ENCODE measurements at places on chromosomes 6 and 20.

DNA sequence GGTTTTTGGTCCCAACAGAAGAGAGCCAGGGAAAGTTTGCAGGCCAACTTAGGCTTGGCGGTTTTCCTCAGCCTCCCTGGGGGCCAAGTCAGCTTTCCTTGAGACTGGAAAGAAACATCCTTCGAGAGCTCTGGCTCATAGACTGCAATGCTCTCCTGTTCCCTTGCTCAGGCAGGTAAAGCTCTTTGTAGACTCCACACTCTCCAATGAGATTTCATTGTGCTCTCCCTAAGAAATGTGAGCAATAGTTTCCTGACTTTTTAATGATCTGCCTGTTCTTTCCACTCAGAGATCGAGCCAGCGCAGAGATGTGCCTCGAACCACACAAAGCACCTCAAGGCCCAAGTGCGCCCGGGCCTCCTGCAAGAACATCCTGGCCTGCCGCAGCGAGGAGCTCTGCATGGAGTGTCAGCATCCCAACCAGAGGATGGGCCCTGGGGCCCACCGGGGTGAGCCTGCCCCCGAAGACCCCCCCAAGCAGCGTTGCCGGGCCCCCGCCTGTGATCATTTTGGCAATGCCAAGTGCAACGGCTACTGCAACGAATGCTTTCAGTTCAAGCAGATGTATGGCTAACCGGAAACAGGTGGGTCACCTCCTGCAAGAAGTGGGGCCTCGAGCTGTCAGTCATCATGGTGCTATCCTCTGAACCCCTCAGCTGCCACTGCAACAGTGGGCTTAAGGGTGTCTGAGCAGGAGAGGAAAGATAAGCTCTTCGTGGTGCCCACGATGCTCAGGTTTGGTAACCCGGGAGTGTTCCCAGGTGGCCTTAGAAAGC is 13.9 kb downstream of the TNFAIP3 start:
- DNase-seq, result no peak

GRCh38 chr20:40811660-40812414 is 122.8 kb upstream of the MAFB start:
- DNase-seq, result no peak

GRCh38 chr20:45440424-45440823 is 24.5 kb downstream of the PIGT start:
- no peak for DNase-seq

DNA sequence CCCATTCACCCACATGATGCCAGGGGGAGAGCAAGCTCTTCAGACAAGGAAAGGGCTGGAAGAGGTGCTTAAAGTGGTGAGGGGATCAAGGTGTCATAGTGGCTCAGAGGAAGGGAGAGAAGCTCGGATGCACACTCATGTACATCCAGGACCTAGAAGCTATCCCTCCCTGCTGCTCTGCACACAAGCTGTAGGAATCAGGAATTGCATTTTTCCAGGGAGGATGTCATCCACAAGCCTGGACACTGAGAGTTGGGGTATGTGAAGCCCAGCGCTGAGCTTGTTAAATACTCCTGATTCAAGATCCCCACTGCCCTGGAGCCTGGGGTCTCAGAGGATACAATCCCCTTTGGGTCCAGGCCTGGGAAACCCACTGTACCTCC is 85.8 kb upstream of the CCDC167 start:
- DNase-seq, result no peak

DNA sequence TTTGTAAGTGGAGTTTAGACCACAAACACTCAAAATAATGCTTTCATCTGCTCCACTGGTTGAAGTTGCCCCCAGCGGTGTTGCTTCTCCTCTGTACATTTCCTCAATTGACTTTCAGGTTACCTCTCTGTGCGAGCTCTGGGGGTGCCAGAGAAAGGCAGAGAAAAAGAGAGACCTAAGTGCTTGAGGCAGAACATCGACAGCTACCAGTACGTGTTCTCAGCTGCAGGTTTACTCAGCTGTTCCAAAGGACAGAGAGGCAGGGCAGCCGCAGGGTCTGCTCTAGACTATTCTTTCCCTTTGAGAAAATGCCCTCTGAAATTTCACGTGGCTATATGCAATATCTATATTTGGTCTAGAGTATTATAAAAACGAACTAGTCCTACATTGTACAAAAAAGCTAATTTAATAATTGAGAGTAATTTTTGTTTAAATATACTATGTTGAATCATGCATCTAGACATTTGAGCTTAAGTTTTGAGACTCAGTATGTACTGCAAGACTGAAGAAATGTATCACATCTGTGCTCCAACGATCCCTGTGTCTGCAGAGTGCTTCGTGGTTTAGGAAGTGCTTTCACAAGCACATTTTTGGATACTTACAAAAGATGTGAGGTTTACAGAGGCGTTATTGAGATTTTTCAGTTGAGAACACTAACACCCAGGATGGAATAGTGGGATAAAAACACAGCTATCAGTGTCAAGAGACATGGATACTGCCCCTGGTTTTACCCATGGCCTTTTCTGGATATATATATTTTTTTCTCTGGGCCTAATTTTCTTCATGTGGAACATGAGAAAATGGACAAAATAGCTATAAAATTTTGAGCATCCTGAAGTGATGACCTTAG is 453.6 kb upstream of the FLRT3 start:
- no peak for DNase-seq

GRCh38 chr6:3045777-3046176 is 22.5 kb upstream of the RIPK1 start:
- DNase-seq, result no peak

DNA sequence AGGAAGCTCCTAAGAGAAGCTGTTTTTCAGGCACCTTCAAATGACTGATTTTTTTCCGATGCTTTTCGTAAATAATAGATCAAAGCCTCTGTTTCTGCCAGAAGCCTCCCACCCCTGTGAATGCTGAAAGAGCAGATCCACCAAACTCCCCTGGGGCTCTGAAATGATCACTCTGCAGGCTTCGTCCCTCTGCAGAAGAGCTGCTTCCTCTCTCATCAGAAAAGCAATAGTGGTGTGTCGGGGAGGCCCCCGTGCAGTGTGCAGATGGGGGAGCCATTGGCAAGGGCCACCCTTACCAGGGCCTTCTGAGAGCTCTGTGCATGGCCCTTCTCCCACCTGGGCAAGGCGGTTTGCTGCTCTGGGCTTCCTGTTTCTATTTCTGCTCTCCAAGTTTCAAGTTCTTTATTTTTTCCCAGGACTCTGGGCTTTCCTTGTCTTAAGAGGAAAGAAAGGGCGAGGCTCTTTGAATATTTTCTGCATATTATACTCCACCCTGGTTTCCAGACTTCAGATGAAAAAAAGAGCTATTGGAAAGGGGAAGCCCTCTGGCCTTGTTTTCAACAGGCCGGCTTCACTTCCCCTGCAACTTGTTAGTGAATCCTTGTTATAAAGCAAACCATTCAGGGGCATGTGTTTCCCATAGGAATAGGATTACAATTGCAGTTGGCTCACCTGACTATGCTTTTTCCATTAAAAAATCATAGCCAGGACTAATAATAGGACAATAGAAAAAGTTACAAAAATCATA is 155.2 kb downstream of the TTLL2 start:
- no peak for DNase-seq

- no peak for DNase-seq
Measured at GRCh38 chr6:125558241-125558843, 191.1 kb upstream of the HEY2 start.

GRCh38 chr6:122735582-122735981 is 43.9 kb upstream of the FABP7 start:
- no peak for DNase-seq

GRCh38 chr6:6393069-6393529 is 72.6 kb upstream of the F13A1 start:
- DNase-seq, result no peak

DNA sequence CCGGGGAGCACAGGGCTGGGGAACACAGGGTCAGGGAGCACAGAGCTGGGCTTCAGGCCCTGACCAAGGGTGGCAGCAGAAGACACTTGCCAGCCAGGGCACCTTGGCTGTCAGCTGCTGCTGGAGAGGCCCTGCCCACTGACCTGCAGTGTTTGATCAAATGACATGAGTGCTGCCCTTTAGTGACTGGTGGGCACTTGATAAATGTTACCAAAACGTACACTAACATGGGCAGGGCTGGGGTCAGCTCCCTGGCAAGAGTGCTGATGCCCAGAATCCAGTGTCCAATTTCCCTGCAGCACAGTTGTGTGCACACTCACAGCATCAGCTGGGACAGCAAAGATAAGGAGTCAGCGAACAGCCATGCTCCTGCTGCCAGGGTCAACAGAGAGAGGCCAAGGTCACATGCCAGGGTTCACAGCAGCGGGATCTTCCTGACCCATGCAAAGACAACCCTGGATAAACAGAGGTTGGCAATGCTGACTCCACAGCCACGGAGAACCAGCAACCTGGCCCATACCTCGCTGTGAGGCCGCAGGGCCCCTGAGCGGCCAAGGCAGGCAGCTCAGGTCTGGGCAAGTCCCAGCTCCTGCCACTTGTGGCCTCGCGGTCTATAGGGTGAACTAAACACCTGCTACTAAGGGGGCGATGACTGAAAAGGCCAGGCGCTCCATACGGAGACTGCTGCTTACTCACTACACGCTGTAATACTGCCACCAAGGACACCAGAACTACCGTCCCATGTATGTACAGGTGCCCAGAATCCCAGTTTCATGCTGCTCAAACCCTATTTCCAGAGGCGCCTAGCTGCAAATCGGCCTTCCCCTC is 46.3 kb downstream of the NINL start:
- DNase-seq, result no peak

DNA sequence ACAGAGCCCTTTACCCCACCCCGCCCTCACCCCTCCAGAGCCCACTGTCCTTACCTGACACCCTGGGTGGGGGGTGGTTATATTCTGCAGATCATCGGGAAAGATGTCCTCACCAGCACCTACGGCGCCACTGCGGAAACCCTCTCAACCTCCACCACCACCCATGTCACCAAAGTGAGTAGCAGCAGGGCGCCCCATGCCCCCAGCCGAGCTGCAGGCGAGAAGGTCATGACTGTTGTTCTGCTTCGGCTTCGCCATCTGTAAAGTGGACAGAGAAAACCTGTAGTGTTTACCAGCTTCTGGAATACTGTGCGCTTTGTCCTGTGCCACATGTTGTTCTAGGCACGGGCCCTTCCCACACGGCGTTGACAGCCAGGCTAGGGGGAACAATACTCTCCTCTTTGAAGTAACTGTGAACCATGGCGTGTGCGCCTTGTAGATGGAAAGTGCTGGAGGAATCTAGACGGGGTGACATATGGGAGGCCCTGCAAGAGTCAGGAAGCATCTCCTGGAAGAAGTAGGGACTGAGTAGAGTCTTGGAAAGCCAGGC is 16.5 kb upstream of the AAR2 start:
- DNase-seq, result peak; percentile 58

- no peak for DNase-seq
Measured at GRCh38 chr6:137165375-137166246, 7.8 kb downstream of the IL22RA2 start.

DNA sequence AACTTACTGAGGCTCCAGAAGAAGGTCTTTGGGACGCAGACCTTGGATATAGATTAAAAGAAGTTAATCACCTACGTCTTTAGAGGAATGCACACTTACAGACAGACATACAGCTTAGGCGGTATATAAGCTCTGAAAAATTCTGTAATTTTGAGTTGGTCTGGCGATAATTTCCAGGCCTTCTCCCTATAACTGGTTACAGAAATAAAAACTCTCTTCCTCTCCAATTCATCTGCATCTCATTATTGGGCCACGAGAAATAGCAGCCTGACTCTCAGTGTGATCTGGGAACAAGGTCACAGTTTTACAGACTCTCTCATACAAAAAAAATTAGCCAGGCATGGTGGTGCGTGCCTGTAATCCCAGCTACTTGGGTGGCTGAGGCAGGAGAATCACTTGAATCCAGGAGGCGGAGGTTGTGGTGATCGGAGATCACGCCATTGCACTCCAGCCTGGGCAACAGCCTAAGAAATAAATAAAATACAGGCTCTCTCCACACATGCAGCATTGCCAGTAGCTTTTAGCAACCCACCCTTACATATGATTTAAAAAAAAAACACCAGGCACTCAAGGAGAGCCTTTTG is 4.7 kb downstream of the ZBTB24 start:
- DNase-seq, result no peak

GRCh38 chr6:10082385-10082784 is 332.5 kb downstream of the TFAP2A start:
- no peak for DNase-seq

DNA sequence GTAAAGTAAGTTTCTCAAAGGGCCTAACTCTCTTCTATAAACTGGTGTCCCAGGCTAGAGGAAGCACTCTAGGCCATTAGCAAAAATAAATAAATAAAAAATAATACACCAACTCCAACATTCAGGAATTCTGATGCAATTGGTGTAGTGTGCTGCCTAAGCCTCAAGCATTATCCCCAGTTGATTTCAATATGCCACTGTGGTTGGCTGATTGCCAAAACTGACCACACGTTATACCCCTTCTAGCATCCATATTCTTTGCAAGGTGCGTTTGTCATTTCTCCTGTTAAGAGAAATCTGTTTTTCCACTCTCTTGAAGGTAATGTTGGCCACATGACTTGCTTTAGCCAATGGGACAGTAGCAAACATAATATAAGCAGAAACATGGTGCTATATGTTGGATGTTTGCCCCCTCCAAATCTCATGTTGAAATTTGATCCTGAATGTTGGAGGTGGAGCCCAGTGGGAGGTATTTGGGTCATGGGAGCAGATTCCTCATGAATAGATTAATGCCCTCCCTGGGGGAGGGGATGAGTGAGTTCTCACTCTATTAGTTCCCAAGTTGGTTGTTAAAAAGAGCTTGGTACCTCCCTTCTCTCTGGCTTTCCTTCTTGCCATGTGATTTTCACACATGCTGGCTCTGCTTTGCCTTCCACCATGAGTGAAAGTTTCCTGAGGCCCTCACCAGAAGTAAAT is 71.9 kb upstream of the PLCB4 start:
- DNase-seq, result no peak

DNA sequence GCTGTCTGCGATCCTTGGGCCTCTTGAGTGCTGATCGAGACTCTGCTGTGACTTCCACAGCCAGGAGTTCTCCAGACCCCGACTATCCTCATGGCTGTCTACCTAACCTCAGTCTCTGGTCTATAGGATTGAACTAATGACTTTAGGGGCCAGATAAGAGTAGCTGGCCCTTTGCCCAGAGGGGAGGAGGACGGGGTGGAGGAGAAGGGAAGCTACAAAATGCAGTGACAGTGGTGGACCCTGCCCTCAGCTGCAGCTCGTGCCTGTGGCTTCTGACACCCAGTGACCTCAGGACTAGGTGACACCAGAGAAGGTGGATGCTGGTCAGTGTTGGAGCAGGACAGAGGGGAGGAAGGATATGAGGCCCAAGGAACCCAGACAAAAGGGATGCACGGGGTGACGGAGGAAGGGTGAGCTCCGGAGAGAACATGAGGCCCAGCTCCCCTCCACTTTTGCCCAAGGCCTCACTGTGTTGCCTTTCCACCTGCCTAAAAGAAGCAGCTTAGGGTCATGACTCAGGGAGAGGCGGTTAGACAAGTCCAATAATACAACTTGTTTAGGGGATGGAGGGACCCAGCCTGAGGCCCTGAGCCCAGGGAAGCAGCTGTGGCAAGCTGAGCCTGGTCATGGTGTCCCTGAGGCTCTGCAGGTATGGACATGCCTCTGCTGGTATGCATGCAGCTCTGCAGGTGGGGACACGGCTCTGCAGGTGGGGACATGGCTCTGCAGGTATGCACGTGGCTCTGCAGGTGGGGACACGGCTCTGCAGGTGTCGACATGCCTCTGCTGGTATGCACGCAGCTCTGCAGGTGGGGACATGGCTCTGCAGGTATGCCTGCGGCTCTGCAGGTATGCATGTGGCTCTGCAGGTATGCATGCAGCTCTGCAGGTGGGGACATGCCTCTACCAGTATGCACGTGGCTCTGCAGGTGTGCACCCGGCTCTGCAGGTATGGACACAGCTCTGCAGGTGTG is 67.7 kb downstream of the SYNJ2 start:
- DNase-seq, result no peak

GRCh38 chr20:6665621-6666355 is 101.7 kb upstream of the BMP2 start:
- no peak for DNase-seq

- DNase-seq, result no peak
Measured at GRCh38 chr6:158313989-158314388, 1.7 kb downstream of the TULP4 start.
